Iris pigment epithelial cell (primary cell): ENCODE measurements at places on chromosomes 6 and 20.

GRCh38 chr6:92942549-92942948 is 476.8 kb downstream of the EPHA7 start:
- DNase-seq, result no peak

DNA sequence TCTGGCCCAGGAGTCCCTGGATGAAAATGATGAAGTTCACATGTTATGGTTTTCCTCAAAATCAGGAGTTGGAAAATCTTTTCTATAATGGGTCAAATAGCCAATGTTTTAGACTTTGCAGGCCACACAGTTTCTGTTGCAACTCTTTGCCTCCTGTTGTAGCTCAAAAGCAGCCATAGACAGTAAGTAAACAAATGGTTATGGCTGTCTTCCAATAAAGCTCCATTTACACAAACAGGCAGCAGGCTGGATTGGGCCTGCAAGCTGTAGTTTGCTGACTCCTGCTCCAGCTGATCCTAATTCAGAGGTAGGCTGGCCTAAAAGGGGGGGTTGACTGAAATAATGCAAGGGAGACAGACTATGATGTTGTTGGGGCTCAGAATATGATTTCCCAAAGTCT is 33.0 kb downstream of the METTL24 start:
- peak; percentile 86 for DNase-seq

DNA sequence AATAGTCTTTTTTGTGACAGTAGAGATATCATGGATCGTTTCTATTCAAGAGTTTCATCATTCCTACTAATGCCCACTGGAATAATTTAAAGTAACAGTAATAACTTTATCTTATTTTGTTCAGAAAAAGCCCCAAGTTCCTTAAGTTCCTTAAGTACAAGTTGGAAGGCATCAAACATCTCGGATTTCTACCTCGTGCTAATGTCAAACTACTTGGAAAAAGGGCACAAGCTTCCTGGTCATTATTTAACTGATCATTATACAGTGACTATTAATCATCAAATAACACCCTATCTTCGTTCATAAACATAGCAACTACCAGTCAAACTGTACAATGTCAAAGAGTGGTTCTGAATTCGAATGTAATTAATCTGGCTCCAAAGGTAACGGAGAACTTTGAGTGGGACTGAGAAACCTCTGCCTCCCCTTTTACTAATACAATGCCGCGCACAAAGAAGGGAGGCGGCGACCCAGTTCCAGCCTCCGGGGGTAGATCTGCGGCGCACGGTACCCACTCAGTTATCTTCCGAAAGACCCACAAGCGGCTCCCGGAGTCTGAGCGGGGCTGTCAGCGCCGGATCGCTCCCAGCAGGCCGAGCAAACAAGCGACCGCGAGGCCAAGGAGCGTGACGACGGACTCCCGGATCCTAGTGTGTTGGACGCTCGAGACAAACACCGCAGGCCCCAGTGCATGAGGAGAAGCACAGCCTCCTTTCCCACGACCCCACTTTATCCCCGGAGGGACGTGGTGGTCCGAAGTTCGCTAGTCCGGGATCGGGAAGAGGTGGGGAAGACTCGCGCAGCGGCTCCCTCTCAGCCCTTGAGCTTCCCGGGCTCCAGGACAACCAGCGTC is 716 bp downstream of the SHPRH start:
- DNase-seq, result peak; percentile 63

GRCh38 chr20:36040571-36040970 is 72.2 kb downstream of the CNBD2 start:
- no peak for DNase-seq

DNA sequence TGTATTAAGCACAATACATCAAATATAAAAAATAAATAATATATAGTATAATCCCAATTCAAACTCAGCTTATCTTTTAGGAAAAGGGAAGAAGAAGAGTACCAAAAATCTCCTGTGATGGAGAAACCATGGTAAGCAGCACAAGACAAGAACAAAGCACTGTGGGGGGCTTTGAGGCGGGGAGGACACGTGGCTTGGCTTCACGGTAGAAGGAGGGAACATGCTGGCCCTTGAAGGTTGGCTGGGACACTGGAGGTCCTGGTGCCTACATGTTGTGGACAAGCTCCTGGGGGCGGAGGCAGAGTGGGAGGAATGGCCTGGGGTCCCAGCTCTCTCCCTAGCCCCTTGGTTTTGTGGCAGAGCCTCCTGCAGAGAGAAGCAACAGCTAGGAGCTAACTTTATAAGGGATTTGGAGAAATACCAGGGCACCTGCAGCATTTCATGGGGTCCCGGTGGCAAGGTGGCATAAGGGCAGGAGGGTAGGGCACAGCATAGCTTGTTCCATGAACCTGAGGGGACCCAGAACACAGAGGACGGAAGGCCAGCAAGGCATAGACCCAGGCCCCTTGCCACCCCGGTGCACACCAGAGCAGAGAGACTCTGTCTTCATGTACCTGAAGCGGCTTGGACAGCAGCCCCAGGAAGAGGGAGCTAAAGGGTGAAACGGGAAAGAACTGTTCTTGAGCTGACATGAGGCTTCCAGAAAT is 72.0 kb downstream of the LY86 start:
- no peak for DNase-seq

DNA sequence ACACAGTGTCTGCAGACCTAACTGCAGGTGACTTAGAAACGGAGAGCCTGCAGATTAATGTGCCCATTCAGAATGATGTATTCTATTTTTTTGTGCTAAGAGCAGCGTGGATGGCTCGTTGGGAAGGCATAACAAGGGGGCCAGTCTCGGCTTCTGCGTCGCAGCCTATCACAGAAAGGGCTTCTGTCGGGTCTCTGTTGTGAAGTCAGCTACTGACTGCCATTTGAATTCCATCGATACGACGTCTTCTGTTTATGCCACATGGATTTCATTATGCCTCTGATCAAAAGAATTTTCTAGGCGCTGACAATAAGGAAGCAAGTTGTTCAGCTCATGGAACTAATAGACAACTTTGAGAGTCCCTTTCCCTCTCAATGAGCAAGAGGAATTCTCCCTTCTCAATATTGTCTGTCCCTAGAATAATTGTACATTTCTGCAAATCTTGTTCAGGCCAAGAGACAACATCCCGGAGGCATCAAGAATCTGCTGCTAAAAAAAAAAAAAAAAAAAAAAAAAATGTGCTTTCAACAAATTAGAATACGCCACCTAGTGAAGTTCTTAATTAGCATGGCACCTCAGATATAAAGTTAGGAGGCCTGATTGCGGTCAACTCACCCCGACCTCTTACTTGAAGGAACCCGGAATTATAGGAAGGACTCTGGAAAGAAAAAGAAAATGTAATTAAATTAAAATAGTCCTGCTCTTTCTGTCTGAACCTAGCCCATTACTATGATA is 223.9 kb downstream of the TSHZ2 start:
- DNase-seq, result no peak

GRCh38 chr6:54903884-54904283 is 57.3 kb downstream of the FAM83B start:
- peak; percentile 6 for DNase-seq

DNA sequence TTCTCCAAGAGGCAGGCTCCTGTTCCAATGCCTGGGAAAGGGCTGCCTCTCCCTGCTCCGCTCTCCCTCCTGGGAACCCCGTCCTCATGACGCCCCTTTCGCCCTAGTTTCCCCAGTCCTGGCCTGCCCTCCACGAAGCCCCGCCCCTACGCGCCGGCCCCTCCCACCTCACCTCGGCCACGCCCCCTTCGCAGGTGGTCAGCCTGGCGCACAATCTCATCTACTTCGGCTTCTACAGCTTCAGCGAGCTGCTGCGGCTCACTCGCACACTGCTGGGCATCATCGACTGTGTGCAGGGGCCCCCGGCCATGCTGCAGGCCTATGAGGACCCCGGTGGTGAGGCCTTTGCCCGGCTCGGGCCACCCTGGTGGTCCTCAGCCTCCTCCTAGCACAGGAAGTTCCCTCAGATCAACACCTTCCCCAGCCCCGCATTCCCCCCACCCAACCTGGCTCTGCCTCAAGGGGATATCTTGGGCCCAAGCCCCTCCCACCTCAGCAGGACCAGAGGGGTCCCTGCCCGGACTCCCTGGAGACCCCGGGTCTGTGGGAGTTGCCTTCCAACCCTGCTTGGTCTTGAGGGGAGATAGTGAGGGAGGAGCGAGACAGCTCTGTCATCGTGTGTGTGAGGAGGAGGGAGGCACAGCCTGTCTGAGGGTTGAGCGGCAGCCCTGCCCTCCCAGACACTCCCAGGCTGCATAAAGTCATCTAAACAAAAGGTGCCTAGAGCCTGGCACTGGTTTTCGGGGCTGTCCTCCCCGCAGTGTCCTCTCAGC is 40.3 kb downstream of the UQCC2 start:
- DNase-seq, result no peak

GRCh38 chr6:139872665-139873064 is 498.2 kb upstream of the CITED2 start:
- DNase-seq, result no peak

- no peak for DNase-seq
Measured at GRCh38 chr6:161891542-161891941, 617.7 kb upstream of the AGPAT4 start.

DNA sequence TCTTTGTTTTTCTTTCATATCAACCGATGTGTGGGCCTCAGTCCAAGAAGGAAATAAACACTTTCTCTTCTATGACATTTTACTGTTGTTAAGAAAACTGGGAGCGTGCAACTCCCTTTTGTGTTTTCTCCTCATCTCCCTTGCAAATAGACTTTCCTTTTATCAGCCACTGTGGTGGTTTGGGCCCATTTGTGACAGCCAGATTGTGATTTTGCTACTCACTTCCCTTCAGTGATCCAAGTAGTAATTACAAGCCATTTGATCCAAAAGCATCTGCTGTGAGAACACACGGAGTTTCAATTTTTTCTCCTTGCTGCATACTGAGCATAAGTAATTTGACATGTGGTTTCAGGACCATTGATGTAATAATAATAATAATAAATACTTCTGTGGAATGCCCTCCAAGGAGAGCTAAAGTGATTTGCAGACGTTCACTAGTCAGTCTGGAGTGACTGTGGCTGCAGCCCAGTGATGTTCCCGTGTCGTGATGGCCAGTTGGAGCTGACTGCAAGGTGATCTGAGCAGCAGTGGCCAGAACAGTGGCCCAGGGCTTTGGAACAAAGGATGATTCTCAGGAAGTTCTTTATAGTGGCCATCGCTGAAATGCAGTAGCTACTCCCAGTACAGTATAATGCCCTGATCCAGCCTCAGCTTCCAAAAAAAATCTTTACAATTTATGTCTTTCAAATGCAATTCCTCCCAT is 91.9 kb upstream of the CLDN20 start:
- DNase-seq, result peak; percentile 57

DNA sequence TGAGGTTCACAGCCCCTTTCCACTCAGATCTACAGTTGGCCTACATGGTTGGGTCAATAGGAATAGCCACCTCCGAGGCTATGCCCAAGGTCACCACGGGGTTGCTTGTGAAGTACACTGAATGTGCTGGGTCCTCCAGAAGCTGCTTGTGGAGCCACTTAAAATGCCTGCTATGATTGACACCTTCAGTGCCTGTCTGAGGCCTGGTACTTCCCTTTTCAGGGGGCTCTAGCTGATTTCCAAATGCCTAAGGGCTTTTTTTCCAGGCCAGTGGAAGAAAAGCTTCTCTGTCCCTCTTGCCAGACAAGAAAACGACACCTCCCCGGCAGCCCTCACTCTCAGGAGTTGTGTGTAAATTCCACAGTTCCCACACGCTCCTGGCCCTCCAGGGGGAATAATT is 6.3 kb upstream of the NXT1 start:
- DNase-seq, result no peak

DNA sequence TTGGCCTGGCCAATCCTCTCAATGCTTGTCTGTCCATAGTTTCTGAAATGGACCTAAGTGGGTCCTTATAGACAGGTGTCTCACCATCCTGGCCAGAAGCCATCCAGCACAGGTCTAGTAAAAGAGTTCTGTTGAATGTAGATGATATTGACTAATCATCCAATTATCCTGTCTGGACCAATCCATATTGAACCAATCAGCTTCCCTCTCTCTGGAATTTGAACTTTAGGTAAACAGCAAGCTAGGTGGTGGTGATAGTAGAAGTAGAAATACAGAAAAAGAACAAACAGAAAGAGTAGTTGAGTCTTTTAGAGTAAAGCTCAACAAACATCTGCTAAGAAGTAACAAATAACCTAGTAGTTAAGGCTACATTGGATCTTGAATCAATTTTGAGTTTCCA is 9.5 kb upstream of the PNRC1 start:
- DNase-seq, result no peak

DNA sequence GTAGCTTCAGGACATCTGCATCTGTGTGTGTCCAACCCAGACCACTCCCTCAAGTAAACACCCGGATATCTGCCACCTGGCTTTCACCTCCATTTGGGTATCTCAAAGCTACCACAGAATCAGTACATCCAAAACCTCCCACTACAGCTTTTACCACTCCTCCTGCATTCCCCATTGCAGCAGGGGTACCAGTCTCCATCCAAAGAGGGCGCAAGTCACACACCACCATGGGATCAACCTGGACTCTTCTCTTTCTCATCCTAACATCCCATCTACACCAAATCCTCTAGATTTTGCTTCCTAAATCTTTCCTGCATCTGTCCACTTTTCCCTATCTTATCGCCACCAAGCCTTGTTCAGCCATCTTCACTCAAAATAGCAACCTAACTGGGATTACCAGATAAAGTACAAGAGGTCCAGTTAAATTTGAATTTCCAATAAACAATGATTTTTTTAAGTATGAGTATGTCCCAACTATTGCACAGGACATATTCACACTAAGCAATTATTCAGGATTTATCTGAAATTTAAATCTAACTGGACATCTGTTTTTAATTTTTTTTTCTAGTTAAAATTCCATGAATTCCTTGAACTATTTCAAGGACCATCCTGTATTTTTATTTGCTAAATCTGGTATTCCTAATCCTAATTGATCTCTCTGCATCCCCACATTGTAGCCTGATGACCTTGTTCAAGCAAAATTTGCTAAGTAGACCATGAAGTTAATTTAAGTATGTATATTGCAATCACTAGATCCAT is 164.3 kb upstream of the MLN start:
- DNase-seq, result no peak

DNA sequence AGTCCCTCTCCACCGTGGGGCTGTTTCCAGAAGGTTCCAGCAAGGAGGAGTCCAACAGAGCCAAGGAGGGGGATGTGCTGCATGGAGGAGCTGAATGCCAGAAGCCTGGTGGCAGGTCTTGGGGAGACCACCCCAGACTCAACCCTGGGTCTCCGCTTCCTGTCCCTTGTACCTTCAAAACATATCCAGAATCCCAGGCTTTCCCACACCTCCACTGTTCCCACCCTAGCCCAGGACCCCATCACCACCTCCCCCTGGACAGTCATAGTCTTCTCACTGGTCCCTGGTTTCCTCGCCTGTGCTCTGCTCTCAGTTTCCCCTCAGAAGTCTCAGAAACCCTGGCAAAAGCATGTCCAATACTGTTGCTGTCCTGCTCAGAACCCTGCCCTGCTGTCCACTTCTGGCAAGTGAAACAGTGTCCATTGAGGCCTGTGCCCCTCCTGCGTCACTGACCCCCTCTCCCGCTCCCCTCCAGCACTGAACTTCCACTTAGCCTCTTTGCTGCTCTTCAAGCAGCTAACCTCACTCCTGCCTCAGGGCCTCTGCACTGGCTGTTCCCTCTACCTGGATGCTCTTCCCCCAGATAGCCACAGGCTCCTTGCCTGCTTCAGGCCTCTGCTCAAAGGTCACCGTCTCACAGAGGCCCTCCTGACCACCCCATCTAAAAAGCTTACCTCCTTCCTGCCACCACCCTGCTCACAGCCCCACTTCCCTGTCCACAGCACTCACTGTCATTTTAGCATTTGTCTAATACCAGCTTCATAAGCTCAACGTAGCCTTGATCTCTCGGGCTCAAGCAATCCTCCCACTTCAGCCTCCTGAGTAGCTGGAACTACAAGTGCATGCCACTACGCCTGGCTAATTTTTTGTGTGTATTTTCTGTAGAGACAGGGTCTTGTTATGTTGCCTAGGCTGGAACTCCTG is 169.2 kb downstream of the GRM4 start:
- no peak for DNase-seq

- DNase-seq, result no peak
Measured at GRCh38 chr6:95741045-95741444, 163.7 kb downstream of the MANEA start.
